Activated CD4-positive, alpha-beta T cell treated with anti-CD3 and anti-CD28 coated beads, Interleukin-2, amount 50 U/mL, for 24 hours (primary cell): ENCODE measurements at places on chromosomes 3 and 15.

DNA sequence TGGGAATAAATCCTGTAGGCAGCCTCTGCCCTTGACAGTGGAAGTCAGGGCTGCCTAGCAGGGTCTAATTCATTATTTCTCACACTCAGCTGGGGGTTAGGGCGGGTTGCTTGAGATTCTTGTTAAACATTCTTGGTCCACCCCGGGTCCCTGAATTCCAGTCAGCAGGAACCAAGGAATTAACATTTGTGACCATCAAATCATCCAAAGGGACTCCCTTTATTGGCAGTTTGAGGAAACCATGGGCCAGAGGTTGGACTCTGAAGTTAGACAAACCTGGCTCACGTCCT, 122.8 kb downstream of the EEFSEC start:
- no peak for DNase-seq

DNA sequence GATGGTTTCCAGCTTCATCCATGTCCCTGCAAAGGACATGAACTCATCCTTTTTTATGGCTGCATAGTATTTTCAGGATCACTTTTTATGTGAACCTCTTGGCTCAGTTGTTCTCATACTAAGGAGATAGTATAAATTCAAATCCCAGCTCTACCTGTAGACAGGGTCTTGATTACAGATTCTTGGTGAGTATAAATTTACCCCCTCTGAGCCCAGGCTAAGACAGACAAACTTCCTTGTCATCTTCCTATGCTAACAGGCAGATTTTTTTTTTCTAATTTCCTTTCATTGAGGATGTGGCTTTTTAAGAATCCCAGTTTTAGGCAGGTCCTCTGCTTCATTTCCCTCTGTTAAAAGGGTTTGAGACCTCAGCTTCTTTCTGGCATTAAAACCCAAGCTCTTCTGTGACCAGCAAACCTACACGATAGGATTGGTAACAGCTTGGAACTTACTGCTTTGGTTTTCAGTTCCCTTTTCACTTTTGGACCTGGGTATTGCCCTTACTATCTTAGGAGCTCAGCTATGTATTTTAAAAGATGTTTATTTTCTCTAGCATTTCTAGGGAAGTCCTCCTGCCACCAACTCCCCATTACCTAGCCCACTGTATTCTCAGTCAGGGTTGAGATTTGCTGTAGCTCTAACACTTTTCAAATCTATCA, 72.5 kb downstream of the VPS8 start:
- DNase-seq = no peak

- no peak for DNase-seq
Observed at GRCh38 chr3:179716226-179716625, 63.4 kb downstream of the USP13 start.

- DNase-seq = no peak
Observed at GRCh38 chr3:86938416-86939105, 52.4 kb downstream of the VGLL3 start.

- no peak for DNase-seq
Observed at GRCh38 chr3:143831994-143832393, 16.3 kb downstream of the SLC9A9 start.

GRCh38 chr3:39577541-39577940, 110.1 kb downstream of the MOBP start:
- no peak for DNase-seq

DNA sequence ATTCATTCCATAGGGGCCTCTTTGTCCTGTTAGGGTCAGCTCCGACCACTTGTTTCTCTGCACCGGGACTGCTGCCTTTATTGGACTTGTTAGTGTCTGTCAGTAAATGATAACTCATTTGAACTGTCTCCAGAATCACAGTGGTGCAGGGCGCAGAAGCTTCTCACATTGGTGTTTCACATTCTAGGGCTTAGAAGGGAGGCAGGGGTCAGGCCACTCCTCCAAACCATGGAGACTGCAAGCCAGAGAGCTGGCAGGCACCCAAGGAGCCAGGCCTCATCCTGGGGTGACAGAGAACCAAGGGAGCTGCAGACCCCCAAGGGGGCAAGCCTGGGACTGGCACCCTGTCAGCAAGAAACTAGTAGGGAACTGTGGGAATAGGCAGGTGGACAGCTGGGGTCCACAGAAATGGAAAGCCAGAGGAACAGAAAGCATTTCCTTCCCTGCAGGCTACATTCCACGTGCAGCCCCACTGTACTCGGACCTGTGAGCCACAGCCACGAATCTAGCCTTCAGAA, 49.1 kb downstream of the CCNL1 start:
- no peak for DNase-seq
